ENCODE measurements at places on chromosomes 7 and 10.
A peak's percentile ranks its signal among the peaks of the same experiment; 100 is the strongest.

- no peak for DNase-seq
Observed at GRCh38 chr10:44627591-44628354, 242.9 kb upstream of the CXCL12 start.

DNA sequence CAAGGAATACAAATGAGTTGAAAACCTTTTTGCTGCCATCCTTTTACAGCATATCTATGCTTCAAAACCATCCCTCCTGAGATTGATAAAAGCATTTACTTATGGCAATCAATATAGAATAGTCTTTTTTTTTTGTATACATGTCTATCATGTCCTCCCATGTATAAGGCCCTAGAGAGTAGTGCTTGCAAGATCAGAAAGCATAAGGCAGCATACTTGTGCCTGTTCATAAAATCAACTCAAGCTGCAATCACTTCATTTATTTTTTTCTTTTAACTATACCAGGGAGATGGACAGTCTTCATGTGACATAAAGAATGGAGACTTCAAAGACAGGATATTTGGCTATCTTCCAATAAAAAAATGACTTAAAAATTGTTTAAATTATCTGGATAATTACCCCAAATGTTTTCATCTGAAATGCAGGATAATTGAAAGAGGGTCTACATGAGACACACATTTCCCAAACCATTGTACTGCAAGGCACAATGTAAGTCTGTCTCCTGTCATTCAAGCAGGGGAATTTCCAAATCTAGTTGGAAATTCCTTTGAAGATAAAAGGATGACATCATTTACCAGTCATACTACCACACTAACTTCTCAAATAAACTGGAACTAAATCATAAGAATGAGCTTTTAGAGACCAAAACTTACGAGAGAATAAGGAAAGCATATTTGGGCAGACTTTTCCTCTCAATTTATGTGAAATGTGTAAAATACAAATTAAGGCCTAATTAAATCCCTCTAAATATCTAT, 22.5 kb downstream of the LRRN3 start:
- DNase-seq: no peak

DNA sequence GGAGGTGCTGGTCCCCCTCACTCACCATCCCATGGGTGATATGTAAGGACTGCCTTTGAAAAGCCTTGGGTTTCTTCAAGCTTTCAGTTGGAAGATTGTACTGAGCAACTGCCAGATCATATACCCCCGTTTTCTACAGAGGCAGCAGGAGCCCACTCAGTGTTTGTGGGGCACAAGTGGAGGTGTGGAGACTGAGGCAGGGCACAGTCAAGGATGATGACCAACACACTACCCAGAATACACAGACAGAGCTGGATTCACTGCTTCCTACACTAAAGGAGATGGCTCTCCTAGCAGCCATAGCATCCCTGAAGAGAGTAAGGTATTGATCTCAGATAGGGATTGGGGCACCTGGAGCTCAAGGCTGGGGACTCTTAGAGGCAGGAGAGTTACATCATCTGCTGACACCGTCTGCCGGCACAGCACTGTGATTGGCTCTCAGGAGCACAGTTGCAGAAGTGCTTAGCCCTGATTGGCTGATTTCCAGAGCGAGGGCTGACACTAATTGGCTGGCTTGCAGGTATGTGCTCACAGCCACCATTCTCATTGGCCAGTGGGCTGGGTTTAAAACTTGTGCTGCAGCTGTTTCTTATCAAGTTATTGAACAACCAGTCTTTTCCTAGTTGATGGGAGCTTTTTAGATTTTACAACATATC, 77.9 kb upstream of the PFKP start:
- DNase-seq: no peak

- no peak for DNase-seq
Observed at GRCh38 chr10:42888504-42889095, 106.0 kb downstream of the BMS1 start.

GRCh38 chr7:70092314-70093204, 494.3 kb downstream of the AUTS2 start:
- DNase-seq: no peak

- no peak for DNase-seq
Observed at GRCh38 chr7:135669774-135670173, 7.5 kb downstream of the STMP1 start.

- DNase-seq: peak; percentile 9
Observed at GRCh38 chr7:116671681-116672595, at the start of gene MET. Gene MET, plus strand, starts transcription at chr7:116672196. Its CDS starts 26,889 bp downstream, at chr7:116699085.

DNA sequence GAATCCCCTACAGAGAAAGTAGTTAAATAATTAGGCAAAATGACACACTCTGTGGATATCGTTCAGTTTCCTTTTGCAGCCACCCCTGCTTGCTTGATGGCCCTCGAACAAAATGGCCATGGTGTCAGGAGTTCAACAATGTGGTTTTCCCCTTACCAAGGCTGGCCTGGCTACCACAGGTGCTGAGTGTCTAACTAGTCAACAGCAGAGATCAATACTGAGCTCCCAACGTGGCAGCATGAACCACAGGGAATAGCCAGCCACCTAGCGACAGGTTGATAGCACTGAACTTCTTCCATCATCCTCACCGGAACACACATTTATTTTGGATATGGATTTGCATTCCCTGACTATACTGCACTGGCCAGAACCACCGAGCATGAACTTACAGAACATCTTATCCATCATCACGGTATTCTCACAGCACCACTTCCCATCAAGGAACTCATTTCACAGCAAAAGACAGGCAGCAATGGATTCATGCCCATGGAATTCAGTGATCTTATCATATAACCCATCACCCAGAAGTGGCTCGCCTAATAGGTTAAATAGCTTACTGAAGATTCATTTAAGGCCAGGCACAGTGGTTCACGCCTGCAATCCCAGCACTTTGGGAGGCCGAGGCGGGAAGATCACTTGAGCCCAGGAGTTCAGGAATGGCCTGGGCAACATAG, 6.3 kb downstream of the C10orf67 start:
- no peak for DNase-seq

GRCh38 chr7:916291-916941, 38.1 kb downstream of the ADAP1 start:
- DNase-seq: no peak

DNA sequence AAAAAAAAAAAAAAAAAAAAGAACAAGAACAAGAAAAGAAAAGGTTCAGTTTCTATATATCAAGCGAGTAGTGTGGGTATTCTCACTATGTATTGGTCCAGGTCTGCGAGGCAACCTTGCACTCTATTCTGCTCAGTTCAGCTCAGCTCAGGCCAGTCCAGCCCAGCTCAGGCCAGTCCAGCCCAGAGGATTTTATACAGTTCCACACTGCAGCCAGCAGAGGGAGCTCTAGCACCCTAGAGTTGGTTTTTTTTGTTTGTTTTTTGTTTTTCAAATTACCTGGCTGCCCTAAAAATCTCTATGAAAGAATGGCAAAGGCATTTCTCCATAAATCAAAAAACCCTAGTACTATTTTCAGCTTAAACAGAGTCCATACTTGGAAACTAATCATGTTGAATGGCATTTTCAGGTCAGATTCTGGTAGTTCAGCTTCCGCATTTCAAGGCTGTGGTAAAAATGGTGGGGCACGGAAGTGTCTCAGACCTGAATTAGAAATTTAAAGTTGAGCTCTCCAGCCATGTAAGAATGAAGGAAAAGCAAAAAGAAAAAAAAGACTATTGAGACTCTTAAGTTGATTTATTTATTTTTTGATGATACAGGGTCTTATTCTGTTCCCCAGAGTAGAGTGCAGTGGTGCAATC, 55.2 kb upstream of the GSDME start:
- DNase-seq: peak; percentile 30

- no peak for DNase-seq
Observed at GRCh38 chr10:44015702-44016500, 367.2 kb upstream of the ZNF32 start.

- DNase-seq: peak; percentile 14
Observed at GRCh38 chr10:113126229-113127201, 176.5 kb downstream of the TCF7L2 start.

DNA sequence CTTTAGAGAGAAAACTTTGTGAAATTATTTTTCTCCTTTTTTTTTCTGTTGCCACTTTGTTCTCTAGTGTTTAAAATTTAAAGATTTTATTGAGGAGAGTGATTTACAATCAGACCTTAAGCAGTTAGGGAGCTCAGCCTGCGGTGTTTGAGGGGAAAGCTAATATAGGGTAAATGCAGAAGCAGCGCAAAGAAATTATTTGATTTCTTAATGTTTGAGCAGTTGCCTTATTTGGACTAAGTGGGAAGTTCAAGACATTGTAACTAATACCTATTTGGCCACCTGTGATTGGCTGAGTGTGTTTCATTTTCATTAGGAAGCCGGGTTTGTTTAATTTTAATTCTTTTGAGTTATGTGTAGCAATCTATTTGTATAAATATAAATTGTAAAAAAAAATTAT, 25.3 kb downstream of the WAC start:
- DNase-seq: no peak

- DNase-seq: no peak
Observed at GRCh38 chr10:67790534-67791408, 47.2 kb downstream of the DNAJC12 start.

- DNase-seq: no peak
Observed at GRCh38 chr7:102404005-102404861, 8.1 kb downstream of the PRKRIP1 start.

- DNase-seq: no peak
Observed at GRCh38 chr7:81767926-81768325, 1.9 kb downstream of the HGF start.

GRCh38 chr7:95046494-95047240, 139.3 kb downstream of the PPP1R9A start:
- DNase-seq: no peak

Measured in activated CD8-positive, alpha-beta memory T cell treated with anti-CD3 and anti-CD28 coated beads for 48 hours (primary cell).